ENCODE measurements at places on chromosomes 12 and 14.

DNA sequence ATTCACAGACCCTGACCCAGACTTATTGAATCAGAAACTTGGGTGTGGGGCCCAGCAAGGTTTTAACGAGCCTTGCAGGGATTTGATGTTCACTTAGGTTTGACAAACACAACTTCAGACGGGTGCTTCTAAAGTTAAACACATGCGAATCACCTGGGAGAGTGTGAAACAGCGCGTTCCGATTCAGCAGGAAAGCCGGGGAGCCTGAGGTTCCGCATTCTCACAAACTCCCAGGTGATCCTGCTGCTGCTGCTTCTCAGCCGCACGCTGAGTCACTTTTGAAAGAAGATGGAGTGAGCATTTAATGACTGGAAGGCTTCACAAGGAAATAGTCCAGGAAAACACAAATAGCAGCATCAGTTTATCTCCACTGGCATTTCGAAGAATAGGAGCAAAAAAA, 44.2 kb upstream of the DDX11 start:
- H3K27ac ChIP-seq, result peak overlapping the region; percentile 86
- peaks cover 53% of the 10 kb centered on the region for H3K4me1 ChIP-seq
- peak overlapping the region; percentile 26 for H3K4me3 ChIP-seq
- no peak for DNase-seq
- no peaks in the 10 kb centered on the region for H3K36me3 ChIP-seq

- peaks cover 22% of the 10 kb centered on the region for H3K4me1 ChIP-seq
- no peak for DNase-seq
- H3K27me3 ChIP-seq, result no peaks in the 10 kb centered on the region
- H3K36me3 ChIP-seq, result peaks cover 44% of the 10 kb centered on the region
- no peak overlapping the region for H3K4me3 ChIP-seq
Measured at GRCh38 chr12:56589783-56590182, 40.3 kb downstream of the BAZ2A start.

DNA sequence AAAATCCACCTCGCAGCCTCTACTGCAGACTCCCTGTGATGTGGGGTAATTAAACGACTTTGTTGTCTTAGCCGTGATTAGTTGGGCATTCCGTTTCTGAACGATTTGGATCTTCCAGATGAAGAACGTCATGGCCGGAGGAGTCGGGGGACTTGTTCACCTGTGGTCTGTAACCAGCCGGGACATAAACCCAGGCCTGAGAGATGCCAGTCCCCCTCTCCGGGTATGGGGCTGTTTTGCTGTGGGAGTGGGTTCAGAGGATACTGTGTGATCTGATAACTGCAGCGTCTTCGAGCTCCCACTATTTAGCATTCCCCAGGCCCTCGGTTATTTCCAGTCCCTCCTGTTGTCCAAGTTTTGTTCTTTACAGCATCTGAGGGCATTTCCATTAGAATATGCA, 96.1 kb downstream of the PIWIL1 start:
- no peaks in the 10 kb centered on the region for H3K27me3 ChIP-seq
- DNase-seq, result no peak
- no peaks in the 10 kb centered on the region for H3K36me3 ChIP-seq
- no peak overlapping the region for H3K27ac ChIP-seq

- peaks cover 30% of the 10 kb centered on the region for H3K4me1 ChIP-seq
- H3K27ac ChIP-seq, result peak overlapping the region; percentile 72
- H3K4me3 ChIP-seq, result no peak overlapping the region
Measured at GRCh38 chr14:38309522-38310277, 53.8 kb upstream of the CLEC14A start.

DNA sequence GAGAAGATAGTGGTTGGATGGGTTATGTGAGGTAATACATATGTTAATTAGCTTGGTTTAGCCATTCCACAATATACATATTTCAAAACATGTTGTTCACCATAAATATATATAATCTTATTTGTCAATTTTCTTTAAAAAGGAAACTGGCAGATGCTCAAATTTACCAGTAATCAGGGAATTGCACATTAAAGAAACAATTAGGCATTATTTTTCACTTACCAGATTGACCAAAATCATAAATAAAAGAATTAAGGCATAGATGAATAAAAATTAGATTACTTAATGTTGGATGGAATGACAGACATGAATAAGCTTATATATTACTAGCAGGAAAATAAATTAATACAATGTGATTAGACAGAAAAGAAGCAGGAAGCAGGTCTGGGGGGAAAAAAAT, 147.2 kb downstream of the PLEKHA5 start:
- DNase-seq, result no peak
- peaks cover 33% of the 10 kb centered on the region for H3K36me3 ChIP-seq
- H3K27me3 ChIP-seq, result no peaks in the 10 kb centered on the region
- H3K4me3 ChIP-seq, result no peak overlapping the region
- H3K4me1 ChIP-seq, result peaks cover 38% of the 10 kb centered on the region
- no peak overlapping the region for H3K27ac ChIP-seq

- no peak overlapping the region for H3K4me3 ChIP-seq
- no peak overlapping the region for H3K27ac ChIP-seq
- no peaks in the 10 kb centered on the region for H3K36me3 ChIP-seq
Measured at GRCh38 chr14:92413379-92413778, 90.4 kb downstream of the SLC24A4 start.

GRCh38 chr12:127161466-127161865, 1105.5 kb upstream of the TMEM132C start:
- H3K27ac ChIP-seq, result no peak overlapping the region
- no peak overlapping the region for H3K4me3 ChIP-seq
- H3K4me1 ChIP-seq, result peaks cover 8% of the 10 kb centered on the region
- no peaks in the 10 kb centered on the region for H3K27me3 ChIP-seq
- H3K36me3 ChIP-seq, result no peaks in the 10 kb centered on the region

GRCh38 chr12:111506260-111506659, 92.9 kb downstream of the ATXN2 start:
- H3K27ac ChIP-seq, result no peak overlapping the region
- no peak for DNase-seq
- no peak overlapping the region for H3K4me3 ChIP-seq

DNA sequence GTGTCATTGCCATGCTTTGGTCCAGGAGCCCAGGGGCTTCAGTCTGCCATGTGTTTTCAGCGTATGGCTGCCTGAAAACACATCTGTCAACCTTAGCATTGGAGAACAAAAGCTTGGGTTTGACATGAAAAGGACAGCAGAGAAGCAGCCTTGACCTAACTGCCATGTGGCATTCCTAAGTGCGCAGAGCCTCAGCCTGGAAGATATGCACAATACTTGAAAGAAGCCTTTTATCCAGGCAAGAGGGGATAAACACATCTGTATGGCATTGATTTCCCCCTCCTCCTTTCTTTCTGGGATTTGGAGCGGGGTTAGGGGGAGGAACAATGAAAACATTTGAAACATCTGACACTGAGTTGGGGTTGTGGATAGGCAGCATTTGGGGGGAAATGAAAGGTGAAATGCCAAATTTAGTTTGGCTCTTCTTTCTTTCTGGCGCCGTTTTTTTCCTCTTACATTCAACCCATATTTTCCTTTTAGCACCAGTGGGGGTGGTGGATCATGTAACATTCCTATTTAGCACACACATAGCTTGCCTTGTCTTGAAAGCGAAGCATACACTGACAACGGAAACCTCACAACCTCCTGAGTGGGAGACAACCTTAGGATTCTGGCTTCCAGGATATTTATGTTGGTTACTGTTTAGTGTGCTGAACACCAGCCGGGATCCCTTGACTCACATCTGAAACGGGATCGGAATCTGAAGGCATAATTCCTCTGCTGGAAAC, 177.0 kb downstream of the C12orf75 start:
- DNase-seq, result no peak
- no peaks in the 10 kb centered on the region for H3K36me3 ChIP-seq
- no peak overlapping the region for H3K27ac ChIP-seq
- H3K4me3 ChIP-seq, result no peak overlapping the region
- H3K27me3 ChIP-seq, result peaks cover 6% of the 10 kb centered on the region
- H3K4me1 ChIP-seq, result no peaks in the 10 kb centered on the region

DNA sequence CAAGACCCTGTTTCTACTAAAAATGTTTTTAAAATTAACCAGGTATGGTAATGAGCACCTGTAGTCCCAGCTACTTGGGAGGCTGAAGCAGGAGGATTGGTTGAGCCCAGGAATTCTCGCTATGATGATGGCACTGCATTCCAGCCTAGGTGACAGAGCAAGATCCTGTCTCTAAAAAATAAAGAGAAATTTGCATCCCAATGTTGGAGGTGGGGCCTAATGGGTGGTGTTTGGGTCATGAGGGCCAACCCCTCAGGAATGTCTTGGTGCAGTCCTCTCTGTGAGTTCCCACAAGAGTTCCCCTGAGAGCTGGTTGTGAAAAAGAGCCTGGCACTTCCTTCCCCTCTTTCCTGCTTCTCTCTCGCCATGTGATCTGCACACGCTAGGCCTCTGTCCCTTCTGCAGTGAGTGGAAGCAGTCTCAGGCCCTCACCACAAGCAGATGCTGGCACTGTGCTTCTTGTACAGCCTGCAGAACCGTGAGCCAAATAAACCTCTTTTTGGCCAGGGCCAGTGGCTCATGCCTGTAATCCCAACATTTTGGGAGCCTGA, 11.3 kb downstream of the ACOT6 start:
- H3K27ac ChIP-seq, result no peak overlapping the region
- H3K4me3 ChIP-seq, result no peak overlapping the region
- H3K4me1 ChIP-seq, result no peaks in the 10 kb centered on the region

- peaks cover 57% of the 10 kb centered on the region for H3K4me1 ChIP-seq
- peaks cover 18% of the 10 kb centered on the region for H3K36me3 ChIP-seq
- H3K4me3 ChIP-seq, result peak overlapping the region; percentile 76
- peak; percentile 70 for DNase-seq
Measured at GRCh38 chr12:21773263-21773741, 1.2 kb downstream of the KCNJ8 start.

Data from left ventricle myocardium inferior (tissue), 1 donor.